ENCODE measurements at places on chromosomes 11 and 22.

- DNase-seq, result peak; percentile 80
Measured at GRCh38 chr22:37894939-37895670, 11.0 kb upstream of the MICALL1 start.

- no peak for DNase-seq
Measured at GRCh38 chr22:24426851-24427499, 424 bp upstream of the ADORA2A start.

DNA sequence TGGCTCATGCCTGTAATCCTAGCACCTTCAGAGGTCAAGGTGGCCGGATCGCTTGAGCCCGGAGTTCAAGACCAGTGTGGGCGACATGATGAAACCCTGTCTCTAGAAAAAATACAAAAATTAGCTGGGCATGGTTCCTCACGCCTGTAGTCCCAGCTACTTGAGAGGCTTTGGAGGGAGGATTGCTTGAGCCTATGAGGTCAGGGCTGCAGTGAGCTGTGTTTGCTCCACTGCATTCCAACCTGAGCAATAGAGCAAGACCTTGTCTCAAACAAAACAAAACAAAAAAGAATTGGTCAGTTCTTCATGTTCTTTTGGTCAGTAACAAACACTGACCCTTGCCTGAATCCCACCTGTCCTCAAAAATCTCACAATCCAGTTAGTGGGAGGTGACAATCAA is 36.7 kb upstream of the VSTM5 start:
- DNase-seq, result no peak

- no peak for DNase-seq
Measured at GRCh38 chr11:15896530-15896929, 459.8 kb downstream of the SOX6 start.

DNA sequence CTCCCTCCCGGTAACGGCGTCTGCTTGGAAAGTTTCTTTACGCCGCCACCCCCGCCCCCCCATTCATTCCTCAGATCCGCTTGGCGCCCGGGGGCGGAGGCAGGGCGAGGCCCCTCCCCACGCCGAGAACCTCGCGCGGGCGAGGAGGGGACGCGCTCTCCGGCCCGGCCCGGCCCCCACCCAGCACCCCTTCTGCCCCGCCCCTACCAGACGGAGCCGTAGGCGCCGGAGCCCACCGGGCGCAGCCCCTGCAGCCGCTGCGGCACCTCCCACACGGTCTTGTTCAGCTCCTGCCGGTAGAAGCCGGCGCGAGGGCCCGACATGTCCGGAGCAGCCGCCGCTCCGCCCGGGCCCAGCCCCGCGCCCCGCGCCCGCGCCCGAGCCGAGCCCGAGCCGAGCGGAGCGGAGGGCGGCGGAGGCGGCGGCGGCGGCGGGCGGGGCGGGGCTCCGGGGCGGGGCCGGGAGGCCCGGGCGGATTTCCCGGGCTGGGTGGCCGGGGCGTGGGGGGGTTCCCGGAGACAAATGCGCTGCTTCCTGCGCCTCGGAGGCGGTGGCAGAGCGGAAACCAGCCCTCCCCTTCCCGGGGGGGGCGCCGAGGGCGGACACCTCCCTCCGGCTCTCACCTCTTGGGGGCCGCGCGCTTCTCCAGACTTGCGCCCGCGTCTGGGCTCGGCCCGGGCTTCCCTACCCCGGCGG is at the start of gene MAPK11:
Gene MAPK11, minus strand, starts transcription at position 411 of the 696 bp plus-strand sequence. Its CDS starts 88 bp downstream, at position 323.
- no peak for DNase-seq

GRCh38 chr22:29167032-29167911 is 38.4 kb upstream of the EMID1 start:
- no peak for DNase-seq

DNA sequence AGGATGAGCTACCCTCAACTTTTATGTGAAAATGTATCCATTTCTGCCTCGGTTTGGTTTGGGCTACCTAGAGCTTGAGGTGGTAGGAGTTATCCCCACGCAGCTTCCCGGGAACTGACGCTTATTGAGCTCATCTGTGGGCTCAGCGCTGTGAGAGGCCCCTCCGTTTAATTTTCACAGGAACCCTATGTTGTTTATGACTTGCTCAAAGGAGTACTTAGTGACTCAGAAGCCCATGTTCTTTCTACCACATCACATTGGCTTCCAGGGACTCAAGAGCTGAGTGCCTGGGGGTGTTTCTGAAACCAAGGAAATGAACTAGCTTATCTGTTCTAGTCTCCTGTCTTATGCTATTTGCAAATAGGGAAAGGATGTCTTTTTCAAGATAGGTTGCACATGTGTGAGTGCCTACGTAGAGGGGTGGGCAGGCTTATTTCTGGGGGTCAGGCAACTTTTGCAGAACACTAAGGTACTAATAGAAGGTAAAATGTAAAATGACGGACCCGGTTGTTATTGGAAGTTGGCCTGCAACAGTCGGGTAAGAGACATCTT is 40.5 kb downstream of the MICAL2 start:
- DNase-seq, result peak; percentile 39

DNA sequence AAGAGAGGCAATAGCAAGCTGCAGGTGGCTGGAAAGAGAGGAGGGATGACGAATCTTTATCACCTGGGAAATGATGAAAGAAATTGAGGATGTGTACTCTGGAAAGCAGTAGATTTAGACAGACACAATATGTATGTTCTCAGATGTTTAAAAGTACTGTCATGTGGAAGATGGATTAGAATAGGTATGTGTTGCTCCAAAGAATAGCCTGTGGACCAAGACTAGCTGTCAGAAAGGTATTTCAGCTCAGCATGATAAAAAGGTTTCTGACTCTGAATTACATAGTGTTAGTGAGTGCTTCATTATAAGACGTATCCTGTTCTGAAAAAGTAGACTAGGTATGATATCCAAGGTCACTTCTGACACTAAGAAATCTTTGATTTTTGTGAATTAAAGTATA is 322.4 kb downstream of the CNTN5 start:
- DNase-seq, result no peak

DNA sequence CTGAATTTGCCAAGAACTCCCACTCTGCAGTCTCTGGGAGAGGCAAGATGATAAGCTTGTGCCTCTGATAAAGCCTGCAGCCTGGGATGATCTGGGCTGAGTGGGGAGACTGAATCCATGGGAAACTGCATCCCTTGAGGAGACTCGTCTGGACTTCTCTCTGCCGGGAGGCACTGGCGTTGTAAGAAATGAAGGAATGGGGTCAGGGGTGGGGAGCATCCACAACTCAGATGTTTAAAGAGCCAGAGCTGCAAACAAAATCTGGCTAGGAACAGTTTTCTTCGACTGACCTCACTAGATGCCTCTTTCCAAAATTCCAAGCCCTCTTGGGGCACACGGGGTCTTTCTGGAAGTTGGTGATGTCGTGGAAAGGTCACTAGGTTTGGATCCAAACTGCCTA is 64.4 kb downstream of the SPON1 start:
- no peak for DNase-seq

DNA sequence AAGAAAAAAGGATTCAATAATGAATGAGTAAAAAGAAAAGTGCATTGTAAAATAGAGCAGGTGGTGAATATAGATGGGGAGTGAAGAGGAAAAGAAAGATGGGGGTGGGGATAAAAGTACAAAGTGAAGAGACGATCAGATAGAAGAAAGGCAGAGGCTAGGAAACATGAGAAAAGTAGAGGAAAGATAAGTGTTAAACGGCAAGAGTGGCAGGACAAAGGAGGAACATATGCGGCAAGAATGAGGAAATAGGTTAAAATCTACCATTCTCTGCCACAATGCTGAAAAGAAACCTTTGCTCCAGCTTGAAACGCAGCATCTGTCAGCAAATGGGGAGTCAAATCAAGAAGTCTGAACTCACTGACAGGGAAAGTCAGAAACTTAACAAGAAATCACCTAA is 6.8 kb downstream of the FUT4 start:
- no peak for DNase-seq

DNA sequence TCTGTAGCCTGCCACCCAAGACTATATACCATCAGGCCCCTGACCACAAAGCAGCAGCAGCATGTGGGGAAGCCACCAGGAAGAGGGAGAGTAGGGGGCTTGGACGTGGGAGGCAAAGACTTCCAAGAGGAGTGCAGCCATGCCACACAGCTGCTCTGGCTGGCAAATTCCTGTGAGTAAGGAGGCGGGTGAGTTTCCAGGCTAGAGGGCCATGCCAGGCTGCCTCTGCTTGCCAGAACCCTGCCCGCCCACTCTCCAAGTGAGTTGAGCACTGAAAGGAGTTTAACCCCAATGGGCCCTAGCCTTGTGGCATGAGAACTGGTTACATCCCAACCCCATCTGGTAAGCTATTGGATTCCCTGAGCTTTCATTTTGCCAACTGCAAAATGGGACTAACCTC is 4.7 kb upstream of the DGAT2 start:
- DNase-seq, result no peak

DNA sequence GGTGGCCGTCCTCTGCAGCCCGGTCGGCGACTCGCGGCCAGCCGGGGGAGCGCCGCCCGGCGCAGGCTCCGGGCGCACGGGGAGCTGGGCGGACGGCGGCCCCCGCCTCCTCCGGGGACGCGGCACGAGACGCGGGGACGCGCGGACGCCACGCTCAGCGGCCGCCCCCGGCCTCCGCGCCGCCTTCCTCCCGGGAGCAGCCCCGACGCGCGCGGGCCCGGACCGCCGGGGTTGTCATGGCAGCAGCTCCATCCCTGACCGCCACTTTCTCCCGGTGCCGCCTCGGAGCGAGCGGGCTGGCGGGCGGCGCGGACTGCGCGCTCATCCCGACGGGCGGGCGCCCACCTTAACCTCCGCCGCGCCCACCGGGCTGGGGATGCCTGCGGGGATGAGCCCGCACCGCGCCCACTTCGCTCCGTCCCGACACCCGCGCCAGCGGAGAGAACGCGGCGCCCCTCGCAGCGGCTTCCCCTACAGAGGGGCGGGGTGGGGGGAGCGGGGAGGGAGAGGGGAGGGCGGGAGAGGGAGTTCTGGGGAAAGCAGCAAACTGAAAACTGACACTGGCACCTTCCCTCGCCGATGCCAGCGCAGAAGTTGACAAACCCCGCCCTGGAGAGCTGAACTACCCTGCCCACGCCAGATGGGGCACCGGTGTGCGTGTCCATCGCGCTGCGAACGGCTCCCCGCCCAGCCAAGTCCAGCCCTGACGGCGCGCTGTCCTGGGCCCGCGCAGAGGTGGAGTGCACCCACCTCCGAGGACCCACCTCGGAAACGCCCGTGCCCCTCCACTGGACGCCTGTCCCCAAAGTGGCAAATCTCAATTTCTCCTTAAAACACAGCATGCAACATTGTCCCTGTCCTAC is 588.4 kb downstream of the OPCML start:
- DNase-seq, result no peak

DNA sequence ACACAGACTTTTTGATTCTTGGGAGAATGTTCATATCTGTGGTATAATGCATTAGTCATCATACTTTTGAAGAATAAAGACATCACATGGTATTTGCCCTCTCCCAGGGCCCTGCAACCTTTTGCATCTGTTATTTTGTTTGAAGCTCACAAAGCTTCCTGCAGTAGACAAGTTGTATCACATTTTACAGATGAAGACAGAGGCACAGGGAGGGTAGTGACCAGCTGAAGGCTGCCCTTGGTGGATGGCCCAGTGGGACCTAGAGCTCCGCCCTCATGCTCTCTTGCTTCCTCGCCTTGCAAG is 66.4 kb downstream of the UBASH3B start:
- peak; percentile 73 for DNase-seq

- peak; percentile 98 for DNase-seq
Measured at GRCh38 chr22:20777420-20778177, 3.7 kb downstream of the SERPIND1 start.

DNA sequence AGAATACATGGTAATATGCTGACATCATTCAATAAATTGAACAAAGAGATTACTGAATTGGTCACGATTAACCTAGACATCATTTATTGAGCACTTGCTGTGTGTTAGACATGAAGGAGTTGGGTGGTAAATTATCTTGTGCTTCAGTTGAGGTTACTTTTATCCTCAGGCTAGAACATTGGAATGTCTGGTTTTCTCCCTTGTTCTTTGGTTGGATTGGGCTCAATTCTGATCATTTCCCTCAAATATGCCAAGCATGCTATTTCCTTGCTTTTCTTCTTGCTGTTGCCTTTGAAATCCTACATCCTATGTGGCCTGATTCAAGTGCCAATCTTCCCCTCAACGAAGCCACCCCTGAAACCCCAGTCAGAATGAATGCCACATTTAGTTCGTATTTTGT is 65.8 kb downstream of the DEUP1 start:
- no peak for DNase-seq

DNA sequence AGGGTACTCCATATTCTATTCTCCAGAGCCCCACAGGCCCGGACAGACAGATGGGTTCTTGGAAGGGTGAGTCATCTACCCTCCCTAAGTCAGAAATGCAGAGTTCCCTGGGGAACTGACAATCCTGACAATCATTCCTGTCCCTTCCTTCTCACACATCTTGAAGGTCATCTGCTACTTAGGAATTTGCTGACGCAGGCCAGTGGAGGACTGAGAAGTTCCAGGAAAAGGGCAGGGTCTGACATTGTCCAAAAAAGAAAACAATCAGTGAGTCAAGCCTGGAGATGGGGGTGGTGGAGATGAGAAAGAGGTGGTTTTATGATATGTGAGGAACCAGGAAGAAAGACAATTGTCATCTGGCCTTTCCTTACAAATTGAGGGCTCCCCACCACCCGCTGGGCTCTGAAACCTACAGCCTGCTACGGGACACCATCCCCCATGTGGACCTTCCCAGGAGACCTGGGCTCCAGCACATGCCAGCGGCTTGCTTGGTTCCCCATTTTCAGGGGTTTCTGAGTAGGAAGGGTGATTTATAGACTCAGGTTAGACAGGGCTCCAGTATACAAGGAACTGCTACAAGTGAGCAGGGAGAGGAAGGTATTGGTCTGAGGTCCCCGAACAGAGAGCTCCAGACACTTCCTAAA is 12.9 kb downstream of the CD59 start:
- DNase-seq, result peak; percentile 81

DNA sequence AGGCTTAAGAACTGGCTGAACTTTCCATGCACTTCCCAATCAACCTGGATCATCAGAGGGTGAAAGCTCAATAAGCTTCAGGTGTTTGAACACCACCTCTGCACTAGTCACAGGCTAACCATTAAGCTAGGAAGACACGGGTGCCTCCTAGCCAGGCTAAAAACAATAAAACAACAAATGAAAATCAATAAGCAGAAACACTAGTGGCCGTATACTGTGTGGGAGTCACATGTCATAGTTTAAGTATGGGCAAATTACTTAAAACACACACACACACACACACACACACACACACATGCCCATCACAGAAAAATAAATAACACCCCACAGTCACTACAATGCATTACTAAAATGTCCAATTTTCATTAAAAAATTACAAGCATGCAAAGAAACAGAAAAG is 85.2 kb downstream of the APOL5 start:
- no peak for DNase-seq

DNA sequence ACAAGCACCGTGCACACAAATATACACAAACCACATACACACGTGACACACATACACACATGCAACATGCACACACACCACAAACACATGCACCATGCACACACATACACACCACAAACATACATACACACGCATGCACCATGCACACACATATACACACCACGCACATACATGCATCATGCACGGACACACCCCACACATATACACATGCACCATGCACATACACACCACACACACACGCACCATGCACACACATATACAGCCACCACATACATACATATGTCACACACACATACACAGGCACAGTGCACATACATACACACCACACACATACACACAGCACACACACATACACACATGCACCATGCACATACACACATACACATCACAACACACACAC is 12.7 kb upstream of the B4GALNT4 start:
- DNase-seq, result no peak
